Stimulated activated CD4-positive, alpha-beta T cell treated with anti-CD3 and anti-CD28 coated beads, TNF-alpha, amount 100 ng/mL, for 24 hours (primary cell): ENCODE measurements at places on chromosomes 6 and 20.

DNA sequence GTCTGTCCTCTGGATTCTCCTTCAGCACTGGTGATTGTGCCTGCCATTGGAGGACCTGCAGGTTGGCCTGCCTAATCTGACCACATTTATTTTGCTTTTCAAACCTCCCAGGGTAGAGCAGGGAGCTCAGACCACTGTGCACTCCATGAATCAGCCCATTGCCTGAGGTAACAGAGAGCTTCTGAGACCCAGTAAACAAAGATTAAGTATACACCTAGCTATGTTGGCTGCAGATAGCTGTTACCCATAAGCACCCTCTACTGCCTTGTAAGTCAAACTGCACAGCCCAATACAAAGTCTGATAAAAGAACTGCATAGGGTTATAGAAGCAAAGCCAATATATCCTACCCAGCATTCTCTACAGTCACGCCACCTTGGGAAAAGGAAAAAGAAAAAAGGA is 338.7 kb downstream of the HTR1B start:
- no peak for DNase-seq

DNA sequence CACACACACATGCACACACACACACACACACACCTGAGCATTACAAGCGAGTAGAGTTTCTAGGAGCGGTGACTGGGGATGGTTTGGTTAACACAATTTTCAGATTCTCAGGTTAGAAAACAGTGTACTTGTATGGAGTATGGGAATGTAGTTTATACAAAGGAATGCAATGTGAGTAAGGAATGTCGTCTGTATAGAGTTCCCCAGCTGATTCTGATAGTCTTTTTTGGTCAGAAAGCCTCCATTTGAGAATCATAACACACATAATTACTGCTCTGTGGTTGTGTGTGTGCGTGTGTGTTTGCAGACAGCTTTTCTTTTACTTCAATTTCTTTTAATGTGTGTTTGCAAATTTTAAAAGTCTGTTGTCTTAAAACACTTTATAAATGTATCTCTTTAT is 93.2 kb downstream of the MYO6 start:
- no peak for DNase-seq

DNA sequence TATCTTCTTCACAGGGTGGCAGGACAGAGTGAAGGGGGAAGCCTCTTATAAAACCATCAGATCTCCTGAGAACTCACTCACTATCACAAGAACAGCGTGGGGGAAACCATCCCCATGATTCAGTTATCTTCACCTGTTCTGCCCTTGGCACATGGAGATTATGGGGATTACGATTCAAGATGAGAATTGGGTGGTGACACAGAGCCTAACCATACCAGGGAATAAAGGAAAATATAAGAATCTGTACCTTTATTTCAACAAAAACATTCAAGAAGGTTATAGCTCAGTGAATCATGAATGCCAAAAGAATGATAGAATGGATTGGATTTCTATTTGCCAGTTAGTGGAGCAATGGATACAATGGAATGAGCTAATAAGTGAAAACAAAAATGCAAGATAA is 214.4 kb downstream of the PTPRK start:
- DNase-seq, result no peak

- no peak for DNase-seq
Measured at GRCh38 chr6:116382587-116382986, 11.8 kb downstream of the DSE start.

DNA sequence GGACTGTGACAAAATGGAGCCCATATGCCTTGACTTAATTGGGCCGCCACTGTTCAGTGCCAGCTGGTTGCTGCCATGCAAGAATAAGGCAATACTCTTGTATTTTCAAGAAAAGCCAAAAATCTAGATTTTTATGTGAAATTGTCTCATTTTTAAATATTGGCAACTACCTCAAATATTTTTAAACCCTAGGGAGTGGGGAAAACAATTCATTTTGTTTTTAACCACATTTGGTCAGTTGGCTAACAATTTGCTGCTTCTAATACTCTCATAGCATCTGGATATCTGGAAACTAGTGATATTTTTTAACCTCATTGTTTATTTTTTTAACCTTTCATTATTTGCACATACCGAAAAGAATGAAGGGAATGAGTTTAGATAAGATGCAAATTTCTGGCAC is 91.0 kb downstream of the EYA2 start:
- DNase-seq, result no peak

DNA sequence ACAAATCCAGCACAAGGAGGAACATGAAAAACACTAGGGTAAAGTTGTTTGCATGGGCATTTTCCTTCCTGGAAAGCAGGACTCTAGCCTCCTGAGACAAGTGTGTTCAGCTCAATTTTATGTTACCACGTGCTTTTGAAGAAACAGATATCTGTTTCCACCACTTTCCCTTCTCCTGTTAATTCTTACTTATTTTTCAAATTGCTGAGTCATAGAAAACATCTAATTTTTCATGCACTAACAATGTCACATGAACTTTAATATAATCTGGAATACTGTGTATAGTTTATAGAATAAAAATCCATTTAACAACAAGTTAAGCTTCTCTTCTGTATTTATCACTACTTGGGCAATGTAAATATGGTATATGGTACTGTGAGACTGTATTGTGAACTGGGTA is 174.2 kb downstream of the ISM1 start:
- DNase-seq, result no peak

- DNase-seq, result no peak
Measured at GRCh38 chr20:51125780-51126179, 102.9 kb upstream of the KCNG1 start.

DNA sequence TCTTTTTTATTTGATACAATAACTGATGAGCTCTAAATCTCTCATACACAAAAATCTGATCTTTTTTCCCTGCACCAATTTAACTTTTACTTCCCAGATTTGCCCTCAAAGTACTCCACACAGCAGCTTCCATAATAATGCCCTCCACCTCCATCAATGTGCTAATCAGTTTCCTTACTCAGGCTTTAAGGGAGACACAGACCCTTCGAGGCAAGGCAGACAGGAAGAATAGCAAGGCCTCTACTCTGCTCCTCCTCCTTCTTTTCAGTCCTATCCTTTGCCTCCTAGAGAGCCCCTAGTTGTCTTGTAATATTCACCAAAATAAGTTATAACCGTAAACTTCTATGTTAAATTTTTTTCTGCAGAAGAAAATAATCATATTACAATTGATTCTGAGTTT is 444.9 kb upstream of the RNF217 start:
- DNase-seq, result no peak

DNA sequence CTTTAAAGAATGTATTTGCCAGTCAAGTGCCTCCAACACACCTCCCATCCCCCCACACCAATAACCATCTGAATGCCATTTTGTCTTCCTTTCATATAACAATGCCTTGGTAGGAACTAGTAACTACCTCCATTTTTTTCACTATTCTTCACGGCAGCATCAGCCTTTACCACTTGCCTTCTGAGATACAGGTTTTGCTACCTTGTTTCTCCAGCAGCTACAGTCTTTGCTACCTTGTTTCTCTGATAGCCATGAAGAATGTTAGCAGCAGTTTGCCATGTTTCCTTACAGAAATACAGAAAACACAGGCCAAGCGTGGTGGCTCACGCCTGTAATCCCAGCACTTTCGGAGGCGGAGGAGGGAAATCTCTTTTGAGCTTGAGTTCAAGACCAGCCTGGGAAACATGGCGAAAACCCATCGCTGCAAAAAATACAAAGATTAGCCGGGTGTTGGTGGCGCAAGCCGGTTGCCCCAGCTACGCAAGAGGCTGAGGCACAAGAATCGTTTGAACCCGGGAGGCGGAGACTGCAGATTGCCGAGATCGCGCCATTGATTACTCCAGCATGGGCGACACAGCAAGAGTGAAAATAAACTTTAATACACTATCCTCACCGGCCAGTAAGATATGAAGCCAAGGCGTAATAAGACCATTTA is 100.9 kb downstream of the HFE start:
- no peak for DNase-seq

DNA sequence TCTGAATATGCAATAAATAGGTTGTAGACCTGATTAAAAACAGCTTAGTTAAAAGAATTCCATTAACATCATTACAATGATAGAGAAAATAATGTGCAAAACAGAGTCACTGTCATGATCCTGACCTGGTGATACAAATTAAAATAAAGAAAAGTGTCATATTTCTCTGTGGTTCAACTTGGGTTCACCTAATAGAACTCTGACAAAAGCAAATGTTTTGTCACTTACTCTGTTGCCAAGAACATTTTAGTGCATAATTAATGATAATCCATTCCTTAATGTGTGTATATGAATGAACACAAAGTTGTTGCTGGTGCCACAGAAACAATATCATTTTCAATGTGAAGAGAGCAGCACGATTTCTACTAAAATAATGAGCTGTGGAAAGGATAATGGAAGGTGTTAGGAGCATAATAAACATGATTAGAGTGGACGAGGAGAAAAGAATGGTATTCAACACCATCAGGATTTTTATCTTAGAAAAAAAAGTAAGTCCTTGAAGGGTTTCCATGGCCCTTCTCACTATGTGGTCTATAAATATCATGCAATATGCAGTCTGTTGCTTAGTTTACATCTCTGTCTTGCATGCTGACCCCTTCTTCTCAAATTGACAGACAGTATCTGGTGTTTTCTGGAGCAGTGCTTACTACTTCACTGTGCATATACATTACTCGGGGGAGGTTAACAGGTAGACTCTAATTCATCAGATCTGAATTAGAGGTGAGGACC is 656.6 kb upstream of the MMS22L start:
- no peak for DNase-seq

GRCh38 chr6:150588888-150589499 is 10.7 kb upstream of the PLEKHG1 start:
- DNase-seq, result no peak

- no peak for DNase-seq
Measured at GRCh38 chr6:143746202-143747119, 68.7 kb downstream of the PHACTR2 start.

DNA sequence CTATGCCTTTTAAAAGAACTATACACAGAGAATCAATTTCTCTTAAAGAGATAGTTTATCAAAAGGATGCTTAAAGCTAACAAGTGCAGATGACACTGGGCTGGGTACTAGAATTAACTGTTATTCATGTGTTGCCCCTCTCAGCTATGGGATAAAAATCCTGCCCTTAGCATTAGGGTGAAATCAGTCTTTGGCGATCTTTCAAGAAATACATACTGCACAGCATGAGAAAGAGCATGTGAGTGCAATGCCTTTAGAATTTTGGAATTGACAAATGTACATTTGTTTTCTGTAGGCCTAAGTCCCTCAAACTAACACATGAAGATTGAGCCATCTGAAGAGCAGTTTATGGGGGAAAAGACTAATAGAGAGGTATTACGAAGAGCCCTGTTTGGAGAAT is 115.4 kb downstream of the ZFP64 start:
- no peak for DNase-seq

- DNase-seq, result no peak
Measured at GRCh38 chr6:147366290-147366689, 142.2 kb upstream of the SAMD5 start.

DNA sequence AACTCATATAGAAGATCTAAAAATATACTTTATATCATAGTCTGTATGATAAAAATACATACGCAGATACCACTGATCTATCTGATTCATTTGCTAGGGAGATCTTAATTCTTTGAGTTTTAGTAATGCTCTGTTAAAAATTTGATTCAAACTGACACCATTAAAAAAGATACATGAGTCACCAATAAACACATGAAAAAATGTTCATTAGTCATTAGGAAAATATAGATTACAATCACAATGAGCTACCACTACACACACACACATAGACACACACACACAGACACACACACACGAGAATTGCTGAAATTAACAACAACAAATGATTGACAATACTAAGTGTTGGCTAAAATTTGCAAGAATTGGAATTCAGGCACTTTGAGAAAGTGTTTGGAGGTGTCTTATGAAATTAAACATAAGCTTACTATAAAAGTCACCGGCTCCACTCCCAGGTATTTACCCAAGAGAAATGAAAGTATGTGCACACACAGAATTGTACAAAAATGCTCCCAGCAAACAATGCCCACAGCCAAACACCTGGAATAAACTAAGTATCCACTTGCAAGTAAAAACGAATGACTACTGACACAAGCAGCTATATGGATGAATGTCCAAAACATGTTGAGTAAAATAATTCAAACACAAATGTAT is 117.7 kb upstream of the GGTLC1 start:
- DNase-seq, result no peak

DNA sequence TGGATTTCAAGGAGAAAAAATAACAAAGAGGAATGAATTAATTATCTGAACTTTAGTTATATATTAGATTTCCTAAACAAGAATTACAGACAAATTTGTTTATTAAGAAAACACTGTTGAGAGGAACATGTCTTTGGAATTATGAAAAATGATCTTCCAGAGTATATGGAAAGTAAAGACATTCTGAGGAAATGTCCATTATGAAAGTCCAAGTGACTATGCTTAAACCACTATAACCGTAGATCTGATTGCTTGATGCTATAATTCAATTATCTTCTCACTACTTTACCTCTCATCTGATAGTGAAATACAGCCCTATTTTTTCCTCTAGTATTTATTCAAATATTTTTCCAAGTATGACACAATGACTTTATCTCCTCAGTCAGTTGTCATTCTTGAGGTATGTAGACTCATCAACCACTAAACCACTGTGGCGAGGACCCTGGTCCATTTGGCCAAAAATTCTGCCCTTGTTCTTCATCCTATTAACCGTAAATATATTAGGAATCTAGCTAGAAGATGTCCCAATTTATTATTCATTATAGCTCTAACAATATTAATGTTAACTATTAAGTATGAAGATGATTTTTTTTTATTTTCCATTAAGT is 37.3 kb upstream of the AHI1 start:
- no peak for DNase-seq

DNA sequence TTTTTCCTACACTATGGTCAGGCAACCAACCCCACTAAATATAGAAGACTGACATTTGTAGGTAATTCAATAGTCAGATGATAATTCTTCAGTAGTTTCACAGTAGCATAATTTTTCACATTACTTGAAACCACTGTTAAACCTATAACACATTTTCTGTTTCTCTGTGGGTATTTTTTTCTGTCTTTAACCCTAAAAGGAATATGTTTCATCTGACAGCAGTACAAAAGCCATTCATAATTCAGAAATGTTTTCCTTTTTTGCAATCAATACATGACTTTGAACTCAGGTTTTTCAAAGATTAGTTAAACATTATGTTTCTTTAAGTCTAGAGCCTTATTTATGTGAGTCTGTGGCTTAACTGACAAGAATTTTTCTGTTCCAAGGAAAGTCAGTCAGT is 128.6 kb upstream of the RUNX2 start:
- DNase-seq, result no peak

- no peak for DNase-seq
Measured at GRCh38 chr6:144195671-144196270, 45.5 kb downstream of the STX11 start.

DNA sequence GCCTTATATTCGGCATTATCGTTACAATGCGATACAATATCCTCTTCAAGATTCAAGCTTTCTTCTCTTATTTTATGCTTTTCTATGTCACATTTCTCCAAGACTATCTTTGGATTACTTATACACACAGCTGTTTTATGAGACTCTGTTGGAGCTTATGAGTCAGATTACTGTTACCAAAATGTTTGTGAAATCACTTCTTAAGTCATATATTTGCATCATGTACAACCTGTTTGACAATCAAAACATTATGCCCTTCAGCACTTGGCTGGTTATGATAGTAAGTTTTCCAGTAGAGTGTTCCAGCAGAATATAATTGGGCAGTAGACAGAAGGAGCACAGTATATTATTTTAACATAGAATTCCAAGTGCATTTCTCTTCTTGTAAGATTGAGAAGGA is 35.2 kb downstream of the BMP6 start:
- DNase-seq, result no peak

- DNase-seq, result no peak
Measured at GRCh38 chr6:36821581-36822335, 17.5 kb downstream of the CPNE5 start.

GRCh38 chr6:149223904-149224351 is 93.6 kb upstream of the TAB2 start:
- DNase-seq, result no peak
